ENCODE measurements at places on chromosomes 3 and 15. TPM values are rescaled to one million over a fixed set of nuclear protein-coding genes. Genes with fewer than 3 reads are reported as not detected.

STRIT1 gene
- total RNA-seq: not detected

DNA sequence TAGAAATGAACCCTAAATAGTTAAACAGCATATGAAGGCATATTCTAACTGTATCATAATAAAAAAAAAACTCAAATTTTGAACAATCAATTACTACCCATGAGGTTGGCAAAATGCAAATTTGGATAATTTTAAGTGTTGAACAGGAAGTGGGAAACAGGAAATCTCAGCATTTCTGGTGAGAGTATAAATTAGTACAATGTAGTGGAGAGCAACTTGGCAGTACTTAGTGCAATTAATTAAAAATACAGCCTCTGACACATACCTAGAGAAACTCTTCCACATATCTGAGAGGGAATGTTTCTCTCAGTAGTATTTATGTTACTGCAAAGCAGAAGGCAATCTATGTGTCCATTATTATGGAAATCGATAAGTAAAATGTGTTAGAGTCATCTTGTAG, 96.8 kb downstream of the TUSC7 start:
- no peak for DNase-seq

FAM81A gene
- 6.2 TPM for total RNA-seq

P3H2 gene
- not detected for total RNA-seq

- no peak for DNase-seq
Observed at GRCh38 chr3:126706631-126707030, 2.6 kb downstream of the CHCHD6 start.

KIF15 gene
- 2.4 TPM for total RNA-seq

HTD2 gene
- 11.4 TPM for total RNA-seq

SLC28A1 gene
- not detected for total RNA-seq

DNA sequence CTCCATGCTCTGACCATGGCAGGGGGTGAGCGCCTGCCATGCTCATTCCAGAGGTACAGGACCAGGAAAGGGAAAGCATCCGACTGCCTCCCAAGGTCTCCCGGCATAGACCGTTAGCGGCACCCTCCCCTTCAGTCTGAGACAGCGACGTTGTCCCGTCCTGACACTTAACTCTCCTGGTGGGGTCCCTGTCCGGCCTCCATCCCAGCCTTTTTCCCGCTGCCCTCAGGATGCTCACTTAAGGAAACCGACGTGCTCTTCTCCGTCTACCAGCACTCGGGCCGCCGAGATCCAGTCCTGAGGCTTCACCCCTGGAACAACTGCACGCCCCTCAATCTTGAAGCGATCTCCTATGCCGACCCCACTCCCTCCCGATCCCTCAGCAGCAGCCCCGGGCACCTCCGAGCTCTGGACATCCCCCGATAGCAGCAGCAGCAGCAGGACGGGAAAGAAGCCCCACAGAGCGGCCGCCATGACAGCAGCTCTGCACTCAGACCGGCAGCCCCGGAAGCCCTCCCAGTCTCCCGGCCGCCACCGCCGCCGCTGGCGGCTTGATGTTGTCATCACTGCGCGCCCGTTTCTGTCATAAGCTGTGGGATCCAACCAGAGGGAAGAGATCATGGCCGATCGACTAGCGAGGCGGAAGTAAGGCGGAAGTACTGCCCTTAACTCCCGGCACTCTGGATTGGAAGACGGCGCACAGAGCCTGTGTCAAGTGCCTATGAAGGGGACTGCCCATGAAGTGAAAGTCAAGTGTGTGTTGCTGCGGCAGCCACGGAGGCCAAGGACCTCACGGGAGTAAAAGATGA, at the start of the genes EMC7 and PGBD4:
EMC7 (minus strand) TSS at position 497 of the 809 bp plus-strand sequence; CDS start at position 474, 23 bp downstream.
PGBD4 (plus strand) TSS at position 718 of the 809 bp plus-strand sequence. CDS start 449 bp downstream, outside the sequence.
- DNase-seq: peak; percentile 98

SMCO1 gene
- total RNA-seq: not detected

DNA sequence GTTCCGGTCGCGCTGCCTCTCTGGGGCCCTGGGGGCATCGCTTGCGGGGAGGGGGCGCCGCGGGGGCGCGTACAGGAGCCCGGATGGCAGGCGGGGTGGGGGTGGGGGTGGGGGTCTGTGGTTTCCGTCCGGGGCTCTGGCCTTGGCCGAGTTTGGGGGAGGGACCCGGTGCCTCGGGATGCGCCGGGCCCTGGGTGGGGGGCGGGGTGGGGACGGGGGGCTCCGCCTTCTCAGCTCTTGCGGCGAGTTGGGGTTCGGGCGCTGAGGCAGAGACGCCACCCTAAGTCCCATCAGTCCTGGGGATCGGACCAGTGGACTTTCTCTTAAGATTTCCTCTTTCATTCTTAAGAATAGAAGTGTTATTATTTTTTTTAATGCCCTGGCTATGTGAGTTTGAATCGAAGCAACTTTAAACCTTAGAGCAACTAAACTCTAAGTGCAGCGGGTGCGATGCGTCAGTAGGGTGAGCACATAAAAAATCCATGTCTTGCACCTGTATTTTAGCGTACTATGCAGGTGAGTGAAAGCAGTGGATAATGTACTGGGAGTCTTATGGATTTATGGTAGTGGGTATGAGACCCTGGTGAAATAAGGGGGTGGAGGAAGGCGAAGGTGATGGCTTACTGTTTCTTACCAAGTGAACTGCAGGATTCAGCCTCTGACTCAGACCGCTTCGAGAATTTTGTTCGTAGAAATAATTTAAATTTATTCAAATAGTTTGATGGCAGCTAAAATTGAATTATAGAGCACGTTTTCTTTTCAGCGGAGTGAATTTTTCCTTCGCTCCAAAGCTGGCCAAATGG, 762 bp downstream of the CTNNB1 start:
- no peak for DNase-seq

DNA sequence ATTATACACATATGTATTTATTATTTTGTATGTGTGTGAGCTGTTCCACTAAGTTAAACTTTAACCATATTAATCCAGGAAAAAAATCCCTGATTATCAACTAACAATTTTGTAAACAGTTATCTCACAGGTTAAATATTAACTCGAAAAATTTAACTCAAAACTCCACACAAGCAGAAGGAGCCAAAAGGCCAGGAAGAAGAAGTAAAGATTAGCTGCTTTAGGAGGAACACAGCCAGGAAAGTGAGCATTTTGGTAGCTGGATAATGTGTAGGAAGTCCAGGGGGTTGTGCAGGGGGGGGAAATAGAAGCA, 425.0 kb downstream of the TIGIT start:
- DNase-seq: no peak

DNA sequence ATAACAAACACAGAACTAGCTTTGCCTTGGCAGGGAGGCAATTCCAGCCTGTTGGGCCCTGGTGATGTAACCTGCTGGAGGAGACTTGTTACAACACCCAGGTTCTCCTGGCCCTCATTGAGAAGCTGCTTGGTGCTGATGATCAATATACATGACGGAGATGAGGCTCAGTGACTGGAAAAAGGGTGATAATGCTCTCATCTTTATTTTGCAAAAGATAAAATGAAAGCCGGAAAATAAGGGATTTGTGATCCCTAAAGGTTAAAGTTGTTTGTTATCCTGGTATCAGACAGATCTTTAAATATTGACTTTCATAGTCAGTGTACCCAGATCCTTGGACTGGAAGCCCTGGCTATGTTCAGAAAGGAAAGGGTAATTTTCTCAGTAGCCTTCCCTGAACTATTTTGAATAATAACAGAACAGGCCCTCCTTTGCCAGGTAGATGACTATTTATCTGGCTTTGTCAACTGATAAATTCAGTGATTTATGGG, 118.9 kb upstream of the MEIS2 start:
- no peak for DNase-seq

DNA sequence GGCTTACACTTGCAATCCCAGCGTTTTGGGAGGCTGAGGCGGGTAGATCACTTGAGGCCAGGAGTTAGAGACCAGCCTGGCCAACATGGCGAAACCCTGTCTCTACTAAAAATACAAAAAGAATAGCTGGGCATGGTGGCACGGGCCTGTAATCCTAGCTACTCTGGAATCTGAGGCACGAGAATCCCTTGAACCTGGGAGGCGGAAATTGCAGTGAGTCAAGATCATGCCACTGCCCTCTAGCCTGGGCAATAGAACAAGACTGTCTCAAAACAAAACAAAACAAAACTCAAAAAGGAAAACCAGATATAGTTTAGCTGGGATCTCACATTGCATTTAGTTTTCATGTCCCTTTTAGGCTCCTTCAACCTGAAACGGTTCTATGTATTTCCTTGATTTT, 2.9 kb upstream of the USP50 start:
- DNase-seq: no peak

SLCO3A1 gene
- total RNA-seq: 0.51 TPM

ALDH1L1 gene
- not detected for total RNA-seq
